ENCODE measurements at places on chromosomes 7 and 10.

GRCh38 chr10:101771380-101771779 is 4.5 kb downstream of the FGF8 start:
- DNase-seq = no peak

DNA sequence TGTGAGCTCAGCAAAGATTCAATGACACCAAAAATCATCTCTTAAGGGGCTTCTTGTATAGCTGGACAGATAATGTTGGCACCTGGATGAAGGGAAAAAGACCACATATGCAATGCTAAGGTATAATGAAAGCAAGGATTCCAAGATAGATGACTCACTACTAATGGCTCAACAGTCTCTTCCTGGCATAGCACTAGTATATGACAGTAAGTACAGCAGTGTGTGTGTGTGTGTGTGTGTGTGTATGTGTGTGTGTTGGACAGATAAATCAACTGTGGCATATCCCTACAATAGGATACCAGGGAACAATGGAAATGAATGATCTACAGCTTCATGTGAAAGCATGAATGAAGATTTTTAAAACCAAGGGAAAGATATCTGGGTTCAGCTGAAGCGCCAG is 257.1 kb downstream of the SFMBT2 start:
- DNase-seq = no peak

DNA sequence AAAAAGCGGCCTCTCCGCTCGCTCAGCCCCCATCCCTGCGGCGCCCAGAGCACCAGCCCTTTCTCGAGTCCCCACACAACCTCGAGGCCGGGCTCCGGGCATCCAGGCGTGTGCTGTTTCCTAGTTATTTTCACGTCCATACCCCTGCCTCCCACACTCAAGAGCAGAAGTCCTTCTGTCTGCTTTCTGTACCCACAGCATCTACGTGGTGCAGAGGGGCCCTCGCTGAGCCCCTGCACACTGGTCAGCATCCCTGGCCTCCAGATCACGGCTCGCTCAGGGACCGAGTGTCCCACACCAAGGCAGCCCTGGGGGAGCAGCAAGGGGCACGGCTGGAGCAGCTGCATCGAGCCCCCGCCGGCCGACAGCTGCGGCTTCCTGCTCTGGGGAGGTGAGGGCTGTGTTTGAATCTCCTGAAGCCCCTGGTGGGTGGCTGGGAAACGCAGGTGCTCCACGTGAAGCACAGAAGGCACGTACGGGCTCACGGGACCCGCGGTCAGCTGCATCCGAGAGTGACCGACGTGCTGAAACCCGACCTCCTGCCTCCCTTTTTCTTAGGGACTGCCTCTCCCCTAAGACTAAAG is 333.1 kb downstream of the DNAJB6 start:
- DNase-seq = no peak

DNA sequence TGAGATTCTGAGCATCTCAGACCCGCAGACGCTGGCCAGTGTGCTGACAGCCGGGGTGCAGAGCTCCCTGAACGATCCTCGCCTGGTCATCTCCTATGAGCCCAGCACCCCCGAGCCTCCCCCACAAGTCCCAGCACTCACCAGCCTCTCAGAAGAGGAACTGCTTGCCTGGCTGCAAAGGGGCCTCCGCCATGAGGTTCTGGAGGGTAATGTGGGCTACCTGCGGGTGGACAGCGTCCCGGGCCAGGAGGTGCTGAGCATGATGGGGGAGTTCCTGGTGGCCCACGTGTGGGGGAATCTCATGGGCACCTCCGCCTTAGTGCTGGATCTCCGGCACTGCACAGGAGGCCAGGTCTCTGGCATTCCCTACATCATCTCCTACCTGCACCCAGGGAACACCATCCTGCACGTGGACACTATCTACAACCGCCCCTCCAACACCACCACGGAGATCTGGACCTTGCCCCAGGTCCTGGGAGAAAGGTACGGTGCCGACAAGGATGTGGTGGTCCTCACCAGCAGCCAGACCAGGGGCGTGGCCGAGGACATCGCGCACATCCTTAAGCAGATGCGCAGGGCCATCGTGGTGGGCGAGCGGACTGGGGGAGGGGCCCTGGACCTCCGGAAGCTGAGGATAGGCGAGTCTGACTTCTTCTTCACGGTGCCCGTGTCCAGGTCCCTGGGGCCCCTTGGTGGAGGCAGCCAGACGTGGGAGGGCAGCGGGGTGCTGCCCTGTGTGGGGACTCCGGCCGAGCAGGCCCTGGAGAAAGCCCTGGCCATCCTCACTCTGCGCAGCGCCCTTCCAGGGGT is 703 bp downstream of the RBP3 start:
- no peak for DNase-seq

DNA sequence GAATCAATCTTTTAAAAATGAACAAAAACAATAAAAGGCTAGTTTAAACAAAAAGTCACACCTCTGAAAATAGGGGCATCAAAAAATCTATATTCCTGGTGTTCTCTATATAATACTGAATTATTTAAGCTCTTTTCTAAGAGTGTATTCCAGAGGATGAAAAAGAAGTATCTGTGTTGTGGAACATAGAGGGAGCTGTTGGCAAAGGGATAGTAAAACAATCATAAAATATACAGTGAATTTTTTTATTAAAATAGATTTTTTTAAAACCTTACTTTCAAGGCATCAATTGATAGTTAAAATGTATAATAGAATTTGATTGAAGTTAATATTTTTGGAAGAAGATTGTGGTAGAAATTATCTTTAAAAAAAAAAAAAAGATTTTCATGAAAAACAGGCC is 1409.1 kb upstream of the CELF2 start:
- DNase-seq = no peak

Measured in CD4-positive, alpha-beta T cell treated with Interleukin-2 at 100 ng/mL for 4 hours (primary cell).